ENCODE measurements at places on chromosomes 16 and 17.

- no peaks in the 10 kb centered on the region for H3K36me3 ChIP-seq
- peaks cover 3% of the 10 kb centered on the region for H3K4me1 ChIP-seq
- H3K27ac ChIP-seq: no peak within 1 kb of the TSS
- H3K4me3 ChIP-seq: no peak within 1 kb of the TSS
- DNase-seq: peak; percentile 87
Measured at GRCh38 chr17:75632863-75633485, at the start of gene SMIM5. Gene SMIM5 (plus strand): TSS chr17:75633434. CDS start chr17:75640202, 6,768 bp downstream.

GRCh38 chr17:60481604-60482003 lies 44.4 kb downstream of the APPBP2 start:
- no peak overlapping the region for H3K4me3 ChIP-seq
- DNase-seq: no peak
- H3K27ac ChIP-seq: no peak overlapping the region
- no peaks in the 10 kb centered on the region for H3K27me3 ChIP-seq

- peaks cover 2% of the 10 kb centered on the region for H3K4me1 ChIP-seq
- DNase-seq: no peak
Measured at GRCh38 chr17:66542129-66542966, 239.9 kb downstream of the PRKCA start.

DNA sequence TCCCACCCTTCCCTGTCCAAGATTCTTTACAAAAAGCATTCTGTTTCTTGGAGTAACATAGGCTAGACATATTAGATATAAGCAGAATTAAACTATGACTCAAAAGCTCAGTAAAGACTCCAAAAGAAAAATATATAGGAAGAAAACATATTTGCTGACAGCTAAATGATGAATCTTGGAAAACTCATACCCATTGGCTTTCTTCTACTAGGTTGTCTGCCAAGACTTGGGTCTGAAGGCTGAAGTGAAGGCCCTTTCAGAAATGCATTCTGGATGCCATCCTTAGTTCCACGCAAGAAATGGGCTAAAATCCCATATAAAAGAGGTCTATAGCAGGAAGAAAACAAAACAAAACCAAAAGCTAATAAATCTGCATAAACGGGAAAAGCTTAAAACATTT lies 15.1 kb downstream of the CEP20 start:
- H3K4me3 ChIP-seq: no peak overlapping the region
- H3K4me1 ChIP-seq: no peaks in the 10 kb centered on the region
- DNase-seq: no peak
- H3K27me3 ChIP-seq: no peaks in the 10 kb centered on the region

DNA sequence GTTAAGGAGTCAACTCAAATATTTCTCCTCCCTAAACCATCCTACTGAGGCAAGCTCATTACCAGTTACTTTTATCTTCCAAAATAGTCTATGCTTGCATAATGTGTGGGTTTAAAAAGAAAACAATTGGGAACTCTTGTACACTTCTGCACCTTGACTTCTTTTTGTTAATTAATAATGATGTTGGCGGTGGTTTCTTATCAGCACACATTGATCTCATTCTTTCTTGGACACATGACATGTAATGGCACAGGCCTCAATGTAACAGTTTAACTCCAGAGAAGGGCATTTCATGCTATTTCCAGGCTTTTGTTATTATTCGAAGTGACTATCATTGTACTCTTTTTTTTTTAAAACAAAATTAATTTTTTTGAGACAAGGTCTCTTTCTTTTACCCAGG lies 7.8 kb downstream of the PLCG2 start:
- H3K36me3 ChIP-seq: no peaks in the 10 kb centered on the region
- no peak overlapping the region for H3K27ac ChIP-seq
- no peak overlapping the region for H3K4me3 ChIP-seq
- no peaks in the 10 kb centered on the region for H3K27me3 ChIP-seq

GRCh38 chr16:50121721-50122445 lies 31.2 kb upstream of the TENT4B start:
- no peak for DNase-seq
- H3K4me1 ChIP-seq: no peaks in the 10 kb centered on the region
- H3K27me3 ChIP-seq: no peaks in the 10 kb centered on the region

DNA sequence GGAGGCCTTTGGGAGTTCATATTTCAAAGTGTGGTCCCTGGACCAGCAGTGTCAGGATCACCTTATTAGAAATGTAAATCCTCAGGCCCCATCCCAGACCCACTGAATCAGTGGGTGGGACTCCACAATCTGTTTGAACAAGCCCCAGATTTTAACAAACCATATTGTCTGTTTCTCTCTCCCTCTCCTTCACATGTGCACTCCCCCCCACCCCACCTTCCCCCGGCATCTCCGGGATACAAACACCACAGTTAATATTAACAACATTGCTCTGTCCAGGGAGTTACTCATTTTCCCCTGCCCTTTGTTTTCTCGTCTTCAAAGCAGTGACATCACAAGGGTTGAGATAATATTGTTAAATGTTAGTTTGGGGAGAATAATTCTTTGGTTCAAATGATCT lies 127.3 kb downstream of the KATNIP start:
- H3K36me3 ChIP-seq: no peaks in the 10 kb centered on the region
- DNase-seq: no peak

- H3K4me1 ChIP-seq: no peaks in the 10 kb centered on the region
- H3K36me3 ChIP-seq: no peaks in the 10 kb centered on the region
- no peak overlapping the region for H3K4me3 ChIP-seq
- no peaks in the 10 kb centered on the region for H3K27me3 ChIP-seq
Measured at GRCh38 chr17:16593356-16594102, 24.5 kb upstream of the ZNF287 start.

GRCh38 chr16:86016201-86016965 lies 117.4 kb downstream of the IRF8 start:
- peak; percentile 76 for DNase-seq
- H3K27ac ChIP-seq: no peak overlapping the region
- H3K4me3 ChIP-seq: no peak overlapping the region
- H3K27me3 ChIP-seq: no peaks in the 10 kb centered on the region
- no peaks in the 10 kb centered on the region for H3K4me1 ChIP-seq

GRCh38 chr17:6393351-6393952 lies 41.5 kb downstream of the AIPL1 start:
- no peaks in the 10 kb centered on the region for H3K4me1 ChIP-seq

GRCh38 chr17:39925282-39926134 lies 1.9 kb downstream of the ORMDL3 start:
- no peak overlapping the region for H3K27ac ChIP-seq
- no peak overlapping the region for H3K4me3 ChIP-seq
- no peaks in the 10 kb centered on the region for H3K36me3 ChIP-seq
- no peaks in the 10 kb centered on the region for H3K27me3 ChIP-seq
- peaks cover 9% of the 10 kb centered on the region for H3K4me1 ChIP-seq

GRCh38 chr17:45428050-45428617 lies 4.5 kb downstream of the ARHGAP27 start:
- no peaks in the 10 kb centered on the region for H3K4me1 ChIP-seq
- H3K27me3 ChIP-seq: peaks cover 25% of the 10 kb centered on the region
- no peak overlapping the region for H3K4me3 ChIP-seq
- DNase-seq: peak; percentile 76
- H3K36me3 ChIP-seq: no peaks in the 10 kb centered on the region

DNA sequence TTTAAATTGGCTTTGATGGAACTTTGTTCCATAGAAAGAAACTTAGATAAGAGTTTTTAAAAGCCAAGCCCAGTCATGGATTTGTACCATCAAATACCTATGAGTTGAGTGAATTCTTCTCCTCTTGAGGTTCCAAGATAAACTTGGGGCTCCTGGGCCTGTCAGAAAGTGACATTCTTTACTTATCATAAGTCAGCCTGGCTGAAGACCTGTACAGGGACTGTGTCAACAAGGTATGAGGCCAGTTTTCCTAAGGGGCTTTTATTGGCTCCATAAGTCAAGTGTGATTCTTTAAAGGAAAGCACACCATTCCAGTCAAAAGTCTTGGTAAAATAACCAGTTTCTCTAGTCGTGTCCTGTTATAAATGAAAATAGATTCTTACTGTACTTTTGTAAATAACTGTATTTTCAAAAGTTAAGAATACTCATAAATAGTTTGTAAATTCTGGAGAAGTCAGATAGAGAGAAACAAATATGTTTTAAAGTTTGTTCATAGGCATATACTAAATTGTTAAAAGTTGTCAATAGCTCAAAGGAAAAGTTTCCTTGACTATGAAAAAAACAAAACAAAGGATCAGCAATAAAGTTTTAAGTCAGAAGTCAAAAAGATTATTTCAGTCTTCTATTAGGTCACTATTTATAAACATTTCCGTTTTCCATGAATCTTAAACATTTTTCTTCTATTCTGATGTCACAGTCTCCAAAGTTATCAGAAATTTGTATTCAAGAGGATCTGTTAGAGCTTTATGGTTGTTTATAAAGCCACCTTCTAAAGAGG lies 22.5 kb upstream of the MYO1D start:
- no peaks in the 10 kb centered on the region for H3K4me1 ChIP-seq
- H3K4me3 ChIP-seq: no peak overlapping the region
- no peak for DNase-seq
- H3K27me3 ChIP-seq: no peaks in the 10 kb centered on the region

GRCh38 chr16:83102336-83102735 lies 475.6 kb downstream of the CDH13 start:
- no peak for DNase-seq
- no peaks in the 10 kb centered on the region for H3K36me3 ChIP-seq
- H3K4me1 ChIP-seq: no peaks in the 10 kb centered on the region
- no peaks in the 10 kb centered on the region for H3K27me3 ChIP-seq
- no peak overlapping the region for H3K4me3 ChIP-seq

GRCh38 chr17:16880843-16881230 lies 91.1 kb downstream of the TNFRSF13B start:
- H3K36me3 ChIP-seq: no peaks in the 10 kb centered on the region
- H3K27me3 ChIP-seq: no peaks in the 10 kb centered on the region
- H3K27ac ChIP-seq: no peak overlapping the region

DNA sequence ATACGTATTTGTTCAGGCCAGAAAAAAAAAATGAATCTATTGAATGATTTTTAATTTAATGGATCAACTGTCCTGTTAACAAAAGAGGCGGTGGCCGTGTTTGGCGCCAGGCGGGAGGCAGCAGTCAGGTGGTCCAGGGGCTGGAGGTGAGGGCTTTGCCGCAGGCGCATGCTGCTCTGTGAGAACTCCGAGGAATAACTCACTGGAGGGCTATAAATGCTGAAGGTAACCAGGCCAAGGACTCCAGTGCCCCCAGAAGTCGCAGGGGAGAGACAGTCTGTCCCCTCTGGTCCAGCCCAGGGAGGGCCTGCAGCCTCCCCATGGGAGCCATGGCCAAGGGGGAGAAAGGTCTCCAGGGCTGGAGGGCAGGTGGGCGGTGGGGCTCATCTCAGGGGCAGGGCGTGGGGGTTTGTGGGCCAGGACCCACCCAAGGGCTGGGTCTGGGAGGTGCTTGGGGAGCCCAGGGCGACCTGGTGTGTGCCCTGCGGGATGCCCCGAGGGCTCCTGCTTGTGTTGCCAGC lies 7.1 kb upstream of the BAHCC1 start:
- H3K27ac ChIP-seq: no peak overlapping the region
- peaks cover 7% of the 10 kb centered on the region for H3K27me3 ChIP-seq
- no peak for DNase-seq

DNA sequence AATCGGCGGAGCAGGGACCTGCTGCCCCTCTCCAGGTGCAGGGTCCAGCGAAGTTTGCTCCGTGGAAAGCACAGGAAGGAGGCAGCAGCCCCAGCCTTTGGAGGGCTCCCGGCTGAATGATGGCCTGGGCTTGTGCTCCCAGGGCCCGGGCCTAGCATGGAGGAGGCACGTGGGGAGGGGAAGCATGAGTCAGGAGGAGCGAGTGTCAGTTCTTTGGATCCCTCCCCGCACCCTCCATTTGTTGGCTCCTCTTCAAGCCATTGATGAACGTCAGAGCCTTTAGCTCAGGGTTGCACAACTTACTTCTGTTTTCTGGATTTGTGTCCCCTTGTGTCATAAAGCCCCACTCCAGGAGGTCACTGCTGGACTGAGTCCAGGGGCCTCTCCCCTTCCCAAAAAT lies 25.8 kb downstream of the TTYH2 start:
- DNase-seq: no peak
- H3K27me3 ChIP-seq: no peaks in the 10 kb centered on the region
- no peak overlapping the region for H3K27ac ChIP-seq

- H3K4me3 ChIP-seq: no peak overlapping the region
- DNase-seq: peak; percentile 57
- no peak overlapping the region for H3K27ac ChIP-seq
- H3K36me3 ChIP-seq: no peaks in the 10 kb centered on the region
- H3K4me1 ChIP-seq: no peaks in the 10 kb centered on the region
Measured at GRCh38 chr17:61837175-61838051, 25.9 kb downstream of the BRIP1 start.

DNA sequence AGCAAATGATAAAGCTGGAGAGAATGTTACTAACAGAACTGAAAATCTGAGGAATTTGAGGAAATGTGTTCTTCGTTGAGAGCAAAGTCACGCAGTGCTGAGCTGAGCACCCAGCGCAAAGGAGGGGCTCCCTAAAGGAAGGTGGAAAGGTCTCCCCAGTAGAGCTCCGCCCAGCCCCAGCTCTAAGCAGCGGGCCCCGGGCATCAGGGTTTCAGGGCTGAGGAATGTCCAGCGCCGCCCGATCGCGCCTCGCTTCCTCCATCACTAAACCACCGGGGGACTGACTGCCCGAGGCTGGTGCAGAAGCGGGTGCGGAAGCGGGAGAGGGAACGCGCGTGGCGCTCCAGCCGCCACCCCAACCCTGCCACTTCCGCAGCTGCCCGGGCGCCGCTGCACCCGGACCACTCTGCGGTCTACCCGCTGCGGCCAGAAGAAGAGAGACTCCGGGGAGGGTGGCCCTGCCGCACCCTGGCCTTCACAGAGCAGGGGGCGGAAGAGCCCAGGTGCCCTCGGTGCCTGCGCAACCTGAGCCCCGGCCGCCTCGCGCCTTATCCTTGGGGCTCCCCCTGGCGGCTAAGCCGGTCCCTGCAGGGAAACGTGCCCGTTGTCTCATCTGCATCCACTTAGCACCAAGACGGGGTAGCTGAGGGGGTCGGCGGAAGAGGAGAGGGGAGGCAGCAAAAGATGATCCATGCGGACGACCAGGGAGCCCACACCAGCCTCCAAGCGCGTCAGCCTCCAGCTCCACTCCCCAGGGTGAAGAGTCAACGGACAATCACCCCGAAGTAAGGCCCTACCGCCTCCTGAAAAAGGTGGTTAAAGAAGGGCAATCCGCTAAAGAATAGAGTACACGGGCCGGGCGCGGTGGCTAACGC lies 12.4 kb upstream of the GUCY2D start:
- H3K4me1 ChIP-seq: no peaks in the 10 kb centered on the region
- H3K4me3 ChIP-seq: peak overlapping the region; percentile 26
- DNase-seq: peak; percentile 84
- no peaks in the 10 kb centered on the region for H3K27me3 ChIP-seq
- no peak overlapping the region for H3K27ac ChIP-seq
- no peaks in the 10 kb centered on the region for H3K36me3 ChIP-seq

GRCh38 chr17:60301649-60302048 lies 90.3 kb downstream of the USP32 start:
- no peak overlapping the region for H3K27ac ChIP-seq
- no peak for DNase-seq
- no peaks in the 10 kb centered on the region for H3K4me1 ChIP-seq
- no peaks in the 10 kb centered on the region for H3K36me3 ChIP-seq
- no peaks in the 10 kb centered on the region for H3K27me3 ChIP-seq

- no peaks in the 10 kb centered on the region for H3K4me1 ChIP-seq
- H3K4me3 ChIP-seq: no peak overlapping the region
- no peaks in the 10 kb centered on the region for H3K27me3 ChIP-seq
- no peaks in the 10 kb centered on the region for H3K36me3 ChIP-seq
Measured at GRCh38 chr17:15466131-15466530, 1.3 kb downstream of the CDRT4 start.

GRCh38 chr17:43377056-43377810 lies 21.6 kb upstream of the ARL4D start:
- no peaks in the 10 kb centered on the region for H3K27me3 ChIP-seq
- H3K27ac ChIP-seq: no peak overlapping the region
- DNase-seq: no peak
- H3K36me3 ChIP-seq: no peaks in the 10 kb centered on the region
- no peak overlapping the region for H3K4me3 ChIP-seq

- no peak overlapping the region for H3K27ac ChIP-seq
- H3K4me1 ChIP-seq: peaks cover 26% of the 10 kb centered on the region
- DNase-seq: peak; percentile 23
- no peak overlapping the region for H3K4me3 ChIP-seq
- H3K36me3 ChIP-seq: no peaks in the 10 kb centered on the region
- H3K27me3 ChIP-seq: no peaks in the 10 kb centered on the region
Measured at GRCh38 chr16:58031016-58031800, 5.7 kb downstream of the MMP15 start.

Measured in mesendoderm (in vitro differentiated cells).